Fibroblast of skin of back (primary cell): ENCODE measurements at places on chromosomes 6 and 20.

GRCh38 chr20:39986173-39986904 lies 702.7 kb downstream of the MAFB start:
- peak; percentile 77 for DNase-seq

DNA sequence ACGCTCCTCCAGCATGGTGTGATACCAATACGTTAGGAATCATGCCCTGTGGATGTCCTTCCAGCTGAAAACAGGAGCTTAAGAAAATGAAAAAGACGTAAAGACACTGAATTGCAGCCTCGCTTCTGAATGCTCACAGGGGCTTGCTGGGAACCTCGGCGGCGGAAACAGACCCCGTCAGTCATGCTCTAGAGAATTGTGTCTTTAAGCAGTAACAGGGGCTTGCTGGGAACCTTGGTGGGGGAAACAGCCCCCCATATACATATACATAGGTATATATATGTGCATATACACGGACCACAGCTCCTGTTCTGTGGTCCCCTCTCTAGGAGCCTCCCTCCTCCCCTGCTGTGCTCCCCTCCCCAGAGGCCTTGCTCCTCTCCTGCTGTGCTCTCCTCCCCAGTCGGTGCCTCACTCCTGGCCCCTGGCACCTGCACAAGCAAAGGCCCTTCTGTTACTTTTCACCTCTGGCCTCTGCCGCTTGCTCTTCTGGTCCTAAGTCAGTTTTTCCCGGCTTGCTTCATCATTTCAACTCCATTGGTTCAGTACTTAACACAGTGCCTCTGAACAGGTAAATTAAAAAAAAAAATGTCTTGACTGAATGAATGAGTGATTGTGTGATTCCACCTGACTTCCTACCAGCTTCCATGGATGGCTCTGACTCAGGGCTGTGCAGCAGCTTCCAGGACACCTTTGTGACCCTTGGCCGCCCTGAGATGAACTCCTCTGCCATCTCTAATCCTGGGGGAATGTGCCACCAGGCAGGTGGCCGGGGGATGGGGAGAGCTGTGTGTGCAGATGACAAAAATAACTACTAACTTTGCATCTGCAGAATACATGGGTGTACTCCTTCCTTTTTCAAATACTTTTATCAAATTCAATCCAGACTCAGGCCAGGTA lies 246.1 kb downstream of the SMOC2 start:
- no peak for DNase-seq

- DNase-seq, result no peak
Observed at GRCh38 chr6:36605560-36606391, 11.6 kb downstream of the SRSF3 start.

- DNase-seq, result peak; percentile 65
Observed at GRCh38 chr20:9286501-9287461, 217.9 kb downstream of the PLCB4 start.

DNA sequence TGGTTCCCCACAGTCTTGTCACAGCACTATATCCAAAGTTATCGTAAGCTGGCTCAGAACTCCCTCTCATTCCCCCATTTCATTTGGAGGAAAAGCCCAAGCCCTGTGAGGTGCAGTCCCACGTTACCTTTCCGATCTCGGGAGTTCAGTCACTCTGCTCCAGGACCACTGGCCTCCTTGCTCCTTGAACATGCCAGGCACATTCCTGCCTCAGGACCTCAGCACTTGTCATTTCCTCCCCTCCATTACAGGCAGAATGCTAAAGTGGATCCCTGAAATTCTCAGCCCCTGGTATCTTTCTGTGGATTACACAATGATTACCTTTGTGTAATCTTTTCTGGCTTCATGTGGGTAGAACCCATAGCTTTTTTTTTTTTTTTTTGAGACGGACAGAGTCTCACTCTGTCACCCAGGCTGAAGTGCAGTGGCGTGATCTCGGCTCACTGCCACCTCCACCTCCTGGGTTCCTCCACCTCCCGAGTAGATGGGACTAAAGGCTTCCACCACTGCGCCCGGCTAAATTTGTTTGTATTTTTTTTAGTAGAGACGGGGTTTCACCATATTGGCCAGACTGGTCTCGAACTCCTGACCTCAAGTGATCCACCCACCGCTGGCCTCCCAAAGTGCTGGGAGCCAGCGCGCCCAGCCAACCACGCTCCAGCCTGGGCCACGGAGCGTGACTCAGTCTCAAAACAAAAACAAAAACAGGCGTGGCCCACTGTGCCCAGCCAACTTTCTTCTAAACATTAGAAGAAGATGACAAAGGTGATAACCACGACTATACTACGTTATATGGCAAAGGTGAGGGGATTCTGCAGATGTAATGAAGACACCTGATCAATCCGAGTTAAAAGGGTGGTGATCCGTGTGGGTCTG lies 4.0 kb upstream of the OXT start:
- DNase-seq, result no peak

DNA sequence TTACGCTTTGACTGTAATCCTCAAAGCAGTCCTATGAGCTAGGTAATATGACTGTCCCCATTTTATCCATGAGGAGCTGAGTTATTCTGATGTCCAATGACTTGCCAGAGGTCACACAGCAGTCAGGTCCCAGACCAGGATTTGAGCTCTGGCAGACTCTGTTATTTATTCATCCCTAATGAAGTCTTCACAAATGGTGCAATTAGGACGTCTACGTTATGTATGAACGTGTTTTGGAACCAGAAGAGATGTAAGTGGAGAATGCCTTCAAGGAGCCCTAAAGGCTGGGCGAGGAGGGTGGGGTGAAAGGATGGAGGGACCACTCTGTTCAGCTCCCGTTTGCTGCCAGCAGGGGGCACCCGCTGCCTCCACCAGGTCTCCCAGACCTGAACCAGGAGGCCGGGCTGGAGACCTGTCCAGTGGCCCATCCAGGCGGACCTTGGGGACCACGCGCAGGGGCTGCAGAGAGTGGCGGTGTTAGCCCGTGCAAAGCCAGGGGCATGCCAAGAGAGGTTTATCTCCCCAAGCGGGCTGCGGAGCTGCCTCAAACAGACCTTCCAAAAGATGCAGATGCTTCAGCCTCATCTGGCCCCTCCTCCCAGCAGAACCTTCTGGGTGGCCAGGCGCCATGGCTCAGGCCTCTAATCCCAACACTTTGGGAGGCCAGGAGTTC lies 15.2 kb upstream of the ZNF335 start:
- peak; percentile 40 for DNase-seq

DNA sequence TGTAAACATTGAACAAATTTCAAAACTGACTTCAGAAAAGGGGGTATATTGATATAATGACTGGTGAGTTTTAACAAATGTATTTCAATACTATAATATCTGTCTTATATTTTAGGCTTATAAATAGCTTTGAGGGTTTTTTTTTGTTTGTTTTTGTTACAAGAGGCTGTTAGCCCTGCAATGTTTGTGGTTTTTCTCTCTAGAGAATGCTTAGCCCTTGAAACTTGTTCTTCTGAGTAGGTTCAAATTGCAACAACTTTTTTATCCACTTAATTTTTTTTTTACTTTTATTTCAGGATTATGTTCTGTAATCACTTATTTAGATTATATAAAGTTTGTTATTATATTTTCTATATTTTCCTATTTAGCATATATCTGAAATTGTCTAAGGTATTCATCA lies 333.2 kb downstream of the RIMS1 start:
- DNase-seq, result no peak

- DNase-seq, result peak; percentile 28
Observed at GRCh38 chr6:26412228-26412627, 10.2 kb downstream of the BTN3A1 start.

GRCh38 chr20:38759106-38759505 lies 10.8 kb downstream of the ACTR5 start:
- no peak for DNase-seq

GRCh38 chr6:158799051-158799792 lies 19.9 kb downstream of the EZR start:
- peak; percentile 63 for DNase-seq

GRCh38 chr6:72857791-72858585 lies 236.1 kb downstream of the KCNQ5 start:
- DNase-seq, result peak; percentile 61

- no peak for DNase-seq
Observed at GRCh38 chr20:45056473-45057173, 44.3 kb downstream of the KCNS1 start.

- DNase-seq, result no peak
Observed at GRCh38 chr6:85576476-85576875, 17.2 kb downstream of the SNX14 start.

DNA sequence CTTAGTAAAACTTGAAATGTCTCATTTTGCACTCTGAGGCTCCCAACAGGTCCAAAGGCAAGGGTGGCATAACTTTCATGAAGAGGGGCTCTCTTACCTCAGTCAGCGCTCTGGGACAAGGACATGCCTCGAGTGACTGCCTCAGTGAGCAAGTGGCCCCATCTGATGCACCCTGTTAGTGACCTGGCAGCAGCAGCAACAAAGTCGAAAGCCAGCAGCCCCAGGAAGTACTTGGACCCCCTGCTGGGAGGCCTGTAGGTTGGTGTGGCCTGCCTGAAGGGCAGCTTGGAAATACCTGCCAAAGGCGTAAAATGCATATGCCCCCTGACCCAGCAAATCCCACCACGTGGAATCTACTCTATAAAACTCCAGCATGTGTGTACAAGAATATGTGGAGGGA lies 13.2 kb downstream of the MAP1LC3A start:
- no peak for DNase-seq

DNA sequence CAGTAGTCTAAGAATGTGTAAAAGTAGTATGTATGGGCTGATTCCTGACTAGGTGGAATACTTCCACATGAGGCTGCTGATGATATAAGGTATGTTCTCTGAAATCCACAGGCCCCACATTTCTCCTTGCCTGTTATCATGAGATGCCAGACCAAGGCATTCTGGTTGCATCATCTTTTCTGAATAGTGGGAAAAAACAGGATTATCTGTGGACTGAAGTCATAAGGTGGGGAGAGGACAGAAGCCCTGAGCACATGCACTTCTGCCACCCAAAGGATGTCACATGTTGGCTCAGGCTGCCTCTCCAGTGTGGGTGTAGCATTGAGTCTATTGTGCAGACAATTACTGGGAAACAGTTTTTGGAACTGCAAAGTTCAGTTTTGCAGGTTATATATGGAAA lies 184.5 kb upstream of the RAB32 start:
- no peak for DNase-seq

GRCh38 chr6:72524011-72524645 lies 97.7 kb upstream of the KCNQ5 start:
- DNase-seq, result no peak

- no peak for DNase-seq
Observed at GRCh38 chr6:36381502-36382389, 5.7 kb downstream of the ETV7 start.

DNA sequence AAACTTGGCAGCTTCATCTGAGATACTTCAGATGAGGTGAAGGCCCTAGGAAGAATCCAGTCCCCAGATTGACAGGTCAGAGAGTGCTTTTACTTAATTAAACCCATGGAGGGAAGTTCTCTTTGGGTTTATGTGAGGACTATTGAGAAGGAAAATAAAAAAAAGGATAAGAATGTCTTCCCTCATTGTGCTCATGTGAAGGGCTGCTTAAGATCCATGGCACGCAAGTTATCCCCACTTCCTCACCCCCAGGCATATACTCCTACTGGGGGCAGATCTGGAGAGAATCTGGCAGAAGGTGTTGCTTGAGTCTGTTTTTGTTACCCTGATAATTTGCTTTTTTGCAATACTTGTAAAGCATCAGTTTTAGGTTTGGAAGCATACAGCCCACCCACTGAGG lies 322.9 kb upstream of the TFAP2D start:
- DNase-seq, result no peak

DNA sequence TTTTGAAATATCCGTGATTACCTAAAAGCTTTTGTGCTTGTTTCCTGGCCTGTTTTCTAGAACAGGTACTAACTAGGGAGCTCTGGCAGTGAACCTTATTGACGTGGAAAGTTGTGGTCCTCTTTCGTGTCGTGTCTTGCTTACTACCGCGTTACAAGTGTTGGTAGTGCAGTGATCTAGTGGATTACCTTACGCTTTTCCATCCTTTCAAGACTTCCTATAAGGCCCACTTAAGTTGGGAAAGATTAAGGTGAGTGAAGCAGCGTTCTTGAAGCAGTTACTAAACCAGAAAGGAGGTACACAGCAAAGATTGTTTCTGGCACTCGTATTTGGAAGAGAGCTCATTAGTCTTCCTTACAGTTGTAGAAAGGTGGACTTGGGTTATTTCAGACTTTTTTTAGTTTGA lies 1.9 kb downstream of the PNRC1 start:
- peak; percentile 27 for DNase-seq

DNA sequence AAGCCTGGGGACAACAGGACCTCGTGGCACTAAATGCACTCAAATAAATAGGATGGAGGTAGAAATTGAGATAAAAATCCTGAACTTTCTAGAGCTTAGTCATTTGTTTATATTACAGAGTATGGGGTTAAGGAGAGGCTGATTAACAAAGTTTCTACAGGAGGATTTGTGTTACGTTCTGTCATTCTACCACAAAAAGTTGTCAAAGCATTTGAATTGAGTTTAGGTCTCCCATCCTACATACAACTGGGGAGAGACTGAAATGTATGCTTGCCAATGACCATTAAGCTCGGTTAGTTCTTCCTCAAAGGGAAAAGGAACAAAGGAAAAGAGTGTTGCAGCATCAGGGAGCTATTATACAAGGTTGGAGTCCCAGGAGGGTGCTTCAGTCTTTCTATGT lies 597.9 kb downstream of the COL12A1 start:
- peak; percentile 31 for DNase-seq

GRCh38 chr6:148565321-148565926 lies 181.4 kb upstream of the UST start:
- no peak for DNase-seq

DNA sequence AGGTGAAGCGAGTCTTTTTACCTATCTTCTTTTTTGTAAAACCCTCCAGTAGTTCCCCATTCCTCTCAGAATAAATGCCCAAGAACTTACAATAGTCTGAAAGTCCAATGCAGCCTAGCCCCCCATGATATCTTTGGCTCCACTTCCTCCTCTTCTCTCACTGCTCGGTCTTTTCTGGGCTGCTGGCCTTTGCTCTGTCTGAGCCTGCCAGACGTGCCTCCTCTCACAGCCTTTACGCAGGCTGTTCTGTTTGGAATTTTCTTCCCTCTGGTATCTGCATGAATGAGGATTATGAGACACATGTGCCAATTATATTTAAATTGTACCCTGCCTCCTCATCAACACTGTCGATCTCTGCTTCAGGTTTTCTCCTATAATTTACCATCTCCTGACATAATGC lies 174.1 kb downstream of the EYA4 start:
- no peak for DNase-seq

DNA sequence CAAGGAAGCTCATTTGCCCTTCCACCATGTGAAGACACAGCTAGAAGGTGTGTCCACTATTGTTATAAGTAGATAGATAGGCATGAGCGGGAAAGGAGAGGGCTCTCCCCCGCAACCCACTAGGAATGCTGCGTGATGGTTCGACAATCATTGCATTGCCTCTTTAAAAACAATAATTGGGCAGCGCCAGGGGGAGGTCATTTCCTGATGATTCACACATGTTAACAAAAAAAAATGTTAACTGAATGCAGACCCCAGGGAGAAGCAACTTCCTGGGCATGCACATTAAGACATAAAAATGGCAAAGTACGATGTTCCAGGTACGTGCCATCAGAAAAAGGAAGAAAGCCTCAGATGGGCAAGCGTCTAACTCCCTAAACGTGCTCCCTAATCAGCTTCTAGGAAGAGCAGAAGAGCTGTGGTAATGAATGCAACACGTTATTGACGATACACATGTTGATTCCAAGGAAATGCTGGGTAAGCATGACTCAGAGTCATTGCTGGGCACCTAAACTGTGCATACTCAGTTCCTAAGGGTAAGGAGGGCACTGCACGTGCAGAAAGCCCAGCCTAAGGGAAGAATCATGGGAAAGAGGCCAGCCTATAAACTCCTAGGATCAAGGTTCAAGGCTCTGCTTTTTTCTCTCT lies 113.7 kb downstream of the FAM217A start:
- peak; percentile 74 for DNase-seq

GRCh38 chr6:142763205-142763604 lies 181.8 kb downstream of the HIVEP2 start:
- peak; percentile 83 for DNase-seq

GRCh38 chr6:132752255-132752654 lies 5.4 kb downstream of the VNN2 start:
- DNase-seq, result no peak
